PC-9 (cell line): ENCODE measurements at places on chromosomes 11 and 22. TPM values are rescaled to one million over a fixed set of nuclear protein-coding genes. Genes with fewer than 3 reads are reported as not detected.

ASPHD2 gene
- 0.33 and 0.44 TPM in 2 replicates for total RNA-seq

MMP27 gene
- not detected in 2 replicates for total RNA-seq

CHKA gene
- 84.2 and 90.5 TPM in 2 replicates for total RNA-seq

MAP4K2 gene
- total RNA-seq = 32.6 and 34.3 TPM in 2 replicates

LRRC75B gene
- total RNA-seq = 2.2 and 4.5 TPM in 2 replicates

- no peak for DNase-seq
Measured at GRCh38 chr11:93560199-93560932, 17.2 kb upstream of the SMCO4 start.

- DNase-seq = no peak
Measured at GRCh38 chr11:91078221-91078620, 855.4 kb upstream of the CHORDC1 start.

DNA sequence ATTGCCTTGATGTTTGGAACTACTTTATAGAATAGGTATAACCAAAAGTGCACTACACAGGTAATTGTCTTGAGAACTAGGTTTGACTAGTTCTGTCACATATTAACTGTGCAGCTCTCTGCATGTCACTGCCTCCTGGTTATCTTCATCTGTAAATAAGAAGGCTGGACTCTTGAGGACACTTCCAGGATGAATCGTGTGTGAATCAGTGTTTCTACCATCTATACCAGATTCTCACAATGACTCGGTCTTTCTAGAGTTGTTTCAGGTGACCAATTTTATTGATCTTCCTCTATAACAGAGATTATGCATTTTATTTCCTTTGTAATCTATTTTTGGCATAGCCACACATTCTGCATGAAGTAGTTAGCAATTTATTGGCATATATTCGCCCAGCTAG is 1181.0 kb upstream of the TENM4 start:
- DNase-seq = peak; percentile 5

- DNase-seq = peak; percentile 43
Measured at GRCh38 chr22:25364281-25364680, 144.8 kb downstream of the CRYBB2 start.

- DNase-seq = no peak
Measured at GRCh38 chr11:77140231-77140851, 12.3 kb downstream of the MYO7A start.

DNA sequence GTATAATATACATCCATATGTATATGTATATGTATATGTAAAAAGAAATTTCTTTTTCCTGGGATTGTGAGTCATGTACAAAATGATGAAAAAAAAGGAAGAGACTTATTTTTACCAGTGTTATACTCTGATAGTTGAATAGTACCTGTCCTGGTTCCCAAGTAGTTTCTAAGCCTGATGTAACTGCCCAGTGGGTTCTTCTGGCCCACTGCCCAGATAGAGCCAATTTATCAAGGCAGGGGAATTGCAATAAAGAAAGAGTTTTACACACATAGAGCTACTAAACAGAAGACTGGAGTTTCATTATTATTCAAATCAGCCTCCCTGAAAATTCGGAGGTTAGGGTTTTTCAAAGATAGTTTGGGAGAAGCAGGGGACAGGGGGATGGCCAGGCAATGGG is 29.1 kb upstream of the NARS2 start:
- DNase-seq = no peak

- DNase-seq = no peak
Measured at GRCh38 chr11:119363851-119364590, 17.5 kb downstream of the USP2 start.

GRCh38 chr11:121337078-121337477 is 44.5 kb downstream of the SC5D start:
- DNase-seq = no peak
